Right renal cortex interstitium (tissue), 3 donors: ENCODE measurements at places on chromosomes 2 and 18.

GRCh38 chr2:128452024-128452411, 133.3 kb upstream of the HS6ST1 start:
- DNase-seq, result no peak

DNA sequence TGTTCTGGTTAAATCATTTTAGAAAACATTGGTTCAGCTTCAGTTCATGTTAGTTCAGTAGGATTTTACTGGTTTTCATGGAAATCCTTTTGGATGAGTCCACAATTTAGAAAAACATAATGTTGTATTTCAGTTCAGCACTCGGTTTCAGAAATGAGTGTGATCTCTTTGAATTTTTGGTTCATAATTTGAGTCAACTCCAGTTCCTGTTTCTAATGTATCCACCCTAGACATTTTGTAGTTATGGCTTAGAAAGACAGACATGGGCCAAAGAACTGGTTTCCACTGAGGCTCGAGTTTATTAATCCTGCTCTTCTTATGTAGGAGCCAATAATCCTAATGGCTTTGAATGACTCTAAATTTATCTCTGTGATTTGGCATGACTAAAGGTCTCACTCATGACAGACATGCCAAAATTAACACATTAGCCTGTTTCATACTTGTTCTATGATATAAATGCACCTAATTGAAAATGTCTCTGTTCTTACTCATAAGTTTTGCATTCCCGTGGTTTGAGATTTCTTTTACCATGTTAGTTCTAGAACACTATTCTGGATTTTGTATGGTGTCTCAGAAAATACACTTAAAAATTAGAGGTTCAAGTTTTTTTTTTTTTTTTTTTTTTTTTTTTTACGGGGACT, 82.3 kb upstream of the SPRED2 start:
- no peak for DNase-seq

DNA sequence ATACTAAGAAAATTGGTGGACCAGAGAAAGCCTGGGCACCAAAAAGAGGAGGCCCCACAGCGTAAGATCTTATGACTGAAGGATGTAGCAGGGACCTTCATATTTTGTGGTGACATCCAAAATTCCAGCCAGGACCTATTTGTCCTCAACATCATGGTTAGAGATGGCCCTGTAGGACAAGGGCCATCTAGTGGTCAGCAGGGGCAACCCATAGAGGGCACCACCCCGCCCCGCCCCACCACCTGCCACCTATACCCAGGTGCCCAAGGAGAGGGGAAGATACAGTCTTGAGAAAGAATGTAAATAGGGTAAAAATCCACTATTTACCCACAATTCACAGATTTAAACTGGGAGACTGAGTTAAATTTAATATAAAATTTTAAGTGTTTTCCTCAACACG, 59.6 kb upstream of the TMEM163 start:
- no peak for DNase-seq

GRCh38 chr2:145688156-145688555, 1168.2 kb upstream of the ZEB2 start:
- no peak for DNase-seq

DNA sequence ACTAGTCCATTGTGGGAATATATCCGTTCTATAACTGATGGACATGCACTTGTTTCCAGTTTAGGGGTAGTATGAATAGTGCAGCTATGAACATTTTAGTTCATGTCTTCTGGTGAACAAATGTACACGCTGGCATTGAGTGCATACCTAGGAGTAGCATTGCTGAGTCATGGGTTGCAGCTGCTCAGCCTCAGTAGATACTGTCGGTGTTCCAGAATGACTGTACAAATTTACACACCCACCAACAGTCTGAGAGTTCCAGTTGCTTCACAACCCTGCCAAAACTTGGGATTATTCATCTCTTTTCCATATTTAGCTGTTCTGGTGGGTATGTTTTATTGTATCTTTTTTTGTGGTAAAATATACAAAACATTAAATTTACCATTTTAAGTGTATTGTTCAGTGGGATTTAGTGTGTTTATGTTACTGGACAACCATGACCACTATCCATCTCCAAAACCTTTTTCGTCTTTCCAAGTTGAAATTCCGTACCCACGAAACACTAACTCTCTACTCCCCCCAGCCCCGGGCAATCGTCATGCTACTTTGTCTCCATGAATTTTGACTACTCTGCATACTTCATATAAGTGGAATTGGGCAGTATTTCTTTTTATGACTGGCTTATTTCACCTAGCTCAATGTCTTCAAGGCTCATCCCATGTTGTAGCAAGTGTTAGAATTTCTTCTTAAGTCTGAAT, 281.0 kb downstream of the PRKCE start:
- no peak for DNase-seq

- no peak for DNase-seq
Observed at GRCh38 chr2:37663390-37663789, 8.1 kb downstream of the CDC42EP3 start.

GRCh38 chr2:54403512-54404238, 52.5 kb upstream of the SPTBN1 start:
- DNase-seq, result no peak

GRCh38 chr2:129876541-129876940, 102.9 kb upstream of the RAB6C start:
- DNase-seq, result peak; percentile 6

GRCh38 chr2:59250307-59250677, 1009.2 kb upstream of the FANCL start:
- no peak for DNase-seq

DNA sequence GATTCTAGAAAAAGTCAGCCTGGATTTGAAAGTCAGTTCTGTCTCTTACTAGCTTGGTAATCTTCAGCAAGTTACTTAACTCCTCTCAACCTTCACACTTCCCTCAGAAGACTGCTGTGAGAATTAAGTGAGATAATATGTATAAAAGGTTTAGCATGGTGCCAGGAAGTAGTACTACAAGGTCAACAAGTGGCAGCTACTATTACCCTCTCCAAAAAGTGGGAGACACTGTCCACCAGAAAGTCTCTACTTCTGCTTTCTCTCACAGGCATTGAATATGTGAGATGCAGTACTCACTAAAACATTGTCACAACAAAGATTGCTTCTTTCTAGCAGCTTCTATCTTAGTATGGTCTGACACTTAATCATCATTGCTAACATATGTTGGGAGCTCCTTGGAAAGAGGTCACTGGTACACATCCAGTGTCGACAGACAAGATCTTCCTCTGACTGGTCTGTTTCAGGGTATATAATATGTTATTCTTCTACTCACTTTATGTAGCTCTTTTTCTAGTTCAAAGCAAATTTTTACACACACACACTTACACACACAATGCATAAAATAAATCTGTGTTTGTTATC, 47.9 kb downstream of the DOCK10 start:
- no peak for DNase-seq

GRCh38 chr2:240290432-240291336, 144.8 kb upstream of the GPC1 start:
- no peak for DNase-seq

- no peak for DNase-seq
Observed at GRCh38 chr2:189639007-189639609, 22.2 kb upstream of the ASNSD1 start.

DNA sequence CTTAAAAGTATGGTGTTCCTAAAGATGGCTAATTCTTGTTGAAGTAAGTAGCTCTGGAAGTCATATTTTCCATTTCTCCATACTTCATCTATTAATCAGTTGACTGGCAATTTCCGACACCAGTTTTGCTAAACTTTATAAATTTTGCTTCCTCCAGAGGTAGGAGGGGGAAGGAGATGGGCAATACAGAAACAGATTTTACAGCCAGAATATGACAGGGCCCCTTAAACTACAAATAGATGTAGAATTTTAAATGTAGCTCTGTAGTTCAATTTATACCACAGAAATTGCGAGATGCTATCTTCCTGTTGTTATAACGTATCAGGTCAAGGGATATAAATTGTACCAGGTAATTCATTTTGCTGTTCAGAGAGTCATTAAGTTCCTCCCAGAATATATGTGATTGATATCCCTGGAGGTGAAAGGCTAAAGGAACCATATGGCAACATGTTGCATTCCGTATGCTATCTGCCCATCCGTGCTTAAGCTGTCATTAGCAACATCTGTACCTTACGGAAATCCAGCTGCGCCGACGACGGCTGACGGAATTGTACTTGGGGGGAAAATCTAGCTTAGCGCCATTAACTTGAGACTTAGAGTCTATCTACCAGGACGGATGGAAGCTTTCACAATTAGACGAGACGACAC, 8.4 kb upstream of the NR4A2 start:
- DNase-seq, result no peak

- DNase-seq, result no peak
Observed at GRCh38 chr2:63268946-63269345, 218.3 kb downstream of the OTX1 start.
